ENCODE measurements at places on chromosomes 13 and 19.
A peak's percentile ranks its signal among the peaks of the same experiment; 100 is the strongest.

GRCh38 chr13:102724923-102725322 is 30.1 kb upstream of the METTL21C start:
- peak; percentile 60 for DNase-seq

- no peak for DNase-seq
Observed at GRCh38 chr13:44870456-44870929, 118.8 kb downstream of the NUFIP1 start.

DNA sequence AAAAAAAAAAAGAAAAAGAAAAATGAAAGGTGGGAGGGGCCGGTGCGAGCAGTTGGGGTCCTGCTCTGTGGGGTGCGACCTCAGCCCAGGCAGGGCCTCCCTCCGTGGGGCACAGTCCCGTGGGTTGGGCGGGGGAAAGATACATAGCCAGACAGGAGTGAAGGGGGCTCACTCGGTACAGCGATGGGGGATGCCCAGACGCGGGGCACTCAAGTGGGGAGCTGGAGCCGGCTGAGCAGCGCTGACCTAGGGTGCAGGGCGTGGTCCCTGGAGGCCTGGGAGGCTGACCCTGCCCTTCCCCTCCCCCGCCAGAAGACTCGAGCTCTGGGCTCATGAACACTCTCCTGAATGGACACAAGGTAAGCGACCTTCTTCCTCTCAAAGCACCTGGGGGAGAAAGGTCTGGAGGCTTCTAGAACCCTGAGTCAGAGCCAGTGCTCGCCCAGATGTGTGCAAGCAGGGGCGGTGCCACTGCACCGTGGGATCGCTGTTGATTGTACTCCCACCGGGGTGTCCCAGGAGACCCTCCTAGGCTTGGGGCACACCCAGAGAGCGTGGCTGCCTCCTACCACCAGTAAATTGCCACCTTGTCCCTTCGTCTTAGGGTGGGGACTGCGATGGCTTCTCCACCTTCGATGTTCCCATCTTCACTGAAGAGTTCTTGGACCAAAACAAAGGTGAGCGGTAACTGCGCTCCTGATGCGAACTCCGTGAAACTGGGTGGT is 3.4 kb downstream of the HMG20B start:
- no peak for DNase-seq

DNA sequence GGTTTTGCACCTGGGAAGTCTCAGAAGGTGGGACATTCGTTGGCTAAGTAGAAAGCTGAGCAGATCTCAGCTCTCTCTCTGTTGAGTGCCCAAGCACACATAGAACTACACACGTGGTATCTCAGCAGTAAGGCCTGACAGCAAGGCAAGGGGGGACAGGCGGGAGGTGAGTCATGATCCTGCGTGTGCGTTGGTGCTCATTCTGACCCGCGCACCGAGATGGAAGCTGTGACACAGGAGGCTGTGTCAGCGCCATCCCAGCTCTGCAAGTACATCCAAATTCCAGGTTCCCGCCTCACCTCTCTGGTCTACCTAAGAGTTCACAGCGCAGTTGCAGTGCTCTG is 135.7 kb downstream of the USP12 start:
- no peak for DNase-seq

- DNase-seq, result no peak
Observed at GRCh38 chr13:69292789-69293425, 814.7 kb upstream of the ATXN8OS start.

GRCh38 chr13:91248249-91248648 is 99.2 kb upstream of the MIR17HG start:
- no peak for DNase-seq

- peak; percentile 88 for DNase-seq
Observed at GRCh38 chr19:10644260-10645007, 9.7 kb upstream of the ILF3 start.

- peak; percentile 34 for DNase-seq
Observed at GRCh38 chr19:38852231-38853044, 2.7 kb upstream of the HNRNPL start.

DNA sequence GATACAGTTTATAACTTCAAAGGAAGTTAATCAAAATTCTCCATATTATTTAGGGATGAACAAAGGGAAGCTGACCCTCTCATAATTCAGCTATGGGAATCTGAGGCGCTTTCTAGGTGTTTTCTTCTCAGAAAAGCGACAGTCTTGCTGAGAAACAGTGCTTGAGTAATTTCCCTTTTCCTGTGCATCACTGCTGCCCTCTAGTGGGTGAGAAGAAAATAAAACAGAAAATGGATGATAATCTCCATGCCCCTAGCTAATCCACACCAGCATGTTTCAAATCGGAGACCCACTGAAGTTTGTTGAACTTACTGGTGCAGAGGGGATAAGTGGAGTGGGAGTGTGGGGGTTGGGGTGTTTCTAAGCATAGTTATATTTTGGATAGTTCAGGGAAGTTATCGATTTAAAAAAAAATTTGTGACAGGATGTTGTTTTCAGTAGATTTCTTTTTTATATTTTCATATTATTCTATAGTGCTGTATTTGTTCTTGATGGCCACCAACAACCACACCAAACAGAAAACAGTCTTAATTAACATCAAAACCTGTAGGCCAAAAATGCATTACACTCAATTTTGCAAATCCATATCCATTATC is 21.4 kb downstream of the LCP1 start:
- DNase-seq, result peak; percentile 49

DNA sequence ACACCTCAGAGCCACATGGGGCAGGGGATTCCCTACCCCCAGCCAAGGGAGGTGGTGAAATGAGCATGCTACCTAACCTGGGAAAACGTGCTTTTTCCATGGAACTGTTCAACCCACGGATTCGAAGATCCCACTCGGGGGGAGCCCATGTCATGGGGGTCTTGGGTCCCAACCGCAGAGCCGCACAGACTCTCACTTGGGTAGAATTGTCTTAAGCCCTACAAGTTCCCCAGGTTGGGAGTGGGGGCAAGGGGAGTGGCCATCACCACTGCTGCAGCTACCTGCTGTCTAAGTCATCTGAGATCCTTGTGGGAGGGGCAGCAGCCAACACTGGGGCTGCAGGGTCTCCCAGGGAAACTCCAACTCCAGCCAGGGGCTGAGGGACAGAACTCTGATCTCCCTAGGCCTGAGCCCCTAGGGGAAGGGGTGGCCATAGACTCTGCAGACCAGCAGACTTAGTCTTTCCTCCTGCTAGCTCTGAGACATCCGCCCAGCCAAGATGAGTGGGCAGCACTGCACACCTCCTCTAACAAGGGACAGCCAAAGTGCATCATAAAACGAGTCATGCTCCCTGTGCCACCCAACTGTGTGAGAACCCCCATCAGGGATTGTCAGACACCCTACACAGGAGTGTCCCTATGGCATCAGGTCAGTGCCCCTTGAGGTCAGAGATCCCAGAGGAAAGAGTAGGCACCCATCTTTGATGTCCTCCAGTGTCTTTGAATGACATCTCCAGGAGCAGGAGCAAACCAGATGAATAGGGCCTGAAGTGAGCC is 610.4 kb upstream of the SLITRK6 start:
- DNase-seq, result no peak

- DNase-seq, result peak; percentile 49
Observed at GRCh38 chr19:17479325-17479791, 9.0 kb downstream of the SLC27A1 start.

- DNase-seq, result no peak
Observed at GRCh38 chr13:97122381-97122996, 99.6 kb upstream of the MBNL2 start.

DNA sequence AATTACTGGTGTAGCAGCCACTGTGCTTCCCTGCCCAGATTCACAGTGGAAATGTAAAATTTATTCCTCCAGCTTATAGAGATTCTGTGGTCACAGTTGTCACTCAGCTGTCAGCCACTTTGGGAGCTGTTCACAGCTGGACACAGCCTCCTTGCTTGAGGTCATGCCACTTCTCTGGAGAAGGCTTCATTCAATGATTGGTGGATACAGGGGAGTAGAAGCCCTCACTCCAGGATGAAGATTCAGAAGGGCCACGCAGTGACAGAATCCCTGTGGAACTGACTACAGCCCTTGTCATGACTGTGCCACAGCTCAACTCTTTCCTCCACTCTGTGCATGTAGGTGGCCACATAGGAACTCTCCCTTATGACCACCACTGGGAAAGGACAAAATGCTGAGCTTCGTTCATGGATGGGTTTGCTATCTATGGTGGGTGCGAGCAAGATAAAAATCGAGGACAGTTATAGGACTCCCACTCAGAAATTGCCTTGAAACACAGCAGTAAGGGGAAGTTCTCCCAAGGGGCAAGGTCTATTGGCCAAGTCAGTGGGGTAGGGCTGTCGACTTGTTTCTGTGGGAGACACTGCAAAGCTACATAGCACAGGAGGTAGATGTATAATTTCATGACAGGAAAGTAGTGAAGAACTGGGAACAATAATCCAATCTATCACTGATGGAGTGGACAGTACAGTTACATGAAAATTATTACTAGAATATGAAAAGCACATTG is 98.7 kb downstream of the CCNA1 start:
- no peak for DNase-seq

- no peak for DNase-seq
Observed at GRCh38 chr19:4057931-4058692, 8.6 kb downstream of the ZBTB7A start.

DNA sequence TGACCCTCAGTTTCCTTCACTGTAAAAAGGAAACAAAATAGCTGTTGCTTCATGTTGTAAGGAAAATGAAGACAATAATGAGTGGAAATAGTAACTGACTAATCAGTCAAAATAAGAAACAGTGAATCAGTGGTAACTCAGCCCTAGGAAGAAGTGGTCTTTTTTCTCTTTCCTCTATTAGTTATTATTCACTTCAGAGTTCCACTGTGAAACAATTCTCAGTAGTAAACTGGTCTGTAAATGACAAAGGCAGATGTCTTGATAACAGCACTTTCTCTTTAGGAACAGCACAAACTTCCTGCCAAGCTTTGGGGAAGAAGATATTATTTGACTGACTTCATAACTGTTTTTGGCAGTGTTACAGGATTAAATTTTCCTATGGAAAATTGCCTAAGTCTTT is 600.5 kb upstream of the KLHL1 start:
- DNase-seq, result no peak

DNA sequence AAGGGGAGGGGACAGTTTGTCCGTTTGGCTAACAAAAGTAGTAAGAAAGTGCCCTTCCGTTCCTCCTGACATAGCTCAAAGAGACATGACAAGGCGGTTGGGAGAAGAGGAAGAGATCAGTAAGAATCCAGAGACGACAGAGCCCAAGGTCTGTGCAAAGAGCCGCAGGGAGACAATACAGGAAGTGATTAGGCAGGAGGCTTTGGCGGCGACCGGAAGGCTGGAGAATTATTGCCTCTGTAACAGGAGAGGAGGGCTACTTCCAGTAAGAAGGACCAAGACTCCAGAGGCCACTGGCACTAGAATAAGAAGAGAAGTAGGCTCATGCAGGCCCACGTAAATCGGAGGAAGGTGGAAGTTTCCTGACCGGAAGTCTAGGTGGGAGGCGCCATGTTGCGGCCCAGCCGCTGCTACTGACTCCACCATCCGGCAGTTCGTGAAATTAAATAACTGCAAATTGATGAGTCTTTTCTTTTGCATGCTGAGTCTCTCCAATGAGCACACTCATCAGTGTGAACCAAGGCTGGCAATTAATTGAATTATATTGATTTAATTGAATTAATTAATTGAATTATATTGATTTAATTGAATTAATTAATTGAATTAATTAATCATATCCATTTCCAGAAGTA is 9.9 kb downstream of the RFX2 start:
- DNase-seq, result no peak

Measured in midbrain (tissue), 1 donor.